ENCODE measurements at places on chromosomes 1 and 21.

GRCh38 chr1:232686346-232686745, 56.4 kb upstream of the SIPA1L2 start:
- DNase-seq, result no peak

- DNase-seq, result peak; percentile 44
Measured at GRCh38 chr1:158534496-158534895, 19.7 kb downstream of the OR6Y1 start.

- DNase-seq, result no peak
Measured at GRCh38 chr1:175793617-175794016, 50.2 kb upstream of the TNR start.

GRCh38 chr1:69661686-69662085, 94.0 kb downstream of the LRRC7 start:
- DNase-seq, result no peak

- DNase-seq, result peak; percentile 54
Measured at GRCh38 chr1:158496374-158496773, 24.4 kb downstream of the OR10R2 start.

GRCh38 chr1:116667575-116668105, at the start of gene IGSF3:
TSS of gene IGSF3 (minus strand) at chr1:116667733. CDS start at chr1:116666326, 1,407 bp downstream.
- peak; percentile 78 for DNase-seq

DNA sequence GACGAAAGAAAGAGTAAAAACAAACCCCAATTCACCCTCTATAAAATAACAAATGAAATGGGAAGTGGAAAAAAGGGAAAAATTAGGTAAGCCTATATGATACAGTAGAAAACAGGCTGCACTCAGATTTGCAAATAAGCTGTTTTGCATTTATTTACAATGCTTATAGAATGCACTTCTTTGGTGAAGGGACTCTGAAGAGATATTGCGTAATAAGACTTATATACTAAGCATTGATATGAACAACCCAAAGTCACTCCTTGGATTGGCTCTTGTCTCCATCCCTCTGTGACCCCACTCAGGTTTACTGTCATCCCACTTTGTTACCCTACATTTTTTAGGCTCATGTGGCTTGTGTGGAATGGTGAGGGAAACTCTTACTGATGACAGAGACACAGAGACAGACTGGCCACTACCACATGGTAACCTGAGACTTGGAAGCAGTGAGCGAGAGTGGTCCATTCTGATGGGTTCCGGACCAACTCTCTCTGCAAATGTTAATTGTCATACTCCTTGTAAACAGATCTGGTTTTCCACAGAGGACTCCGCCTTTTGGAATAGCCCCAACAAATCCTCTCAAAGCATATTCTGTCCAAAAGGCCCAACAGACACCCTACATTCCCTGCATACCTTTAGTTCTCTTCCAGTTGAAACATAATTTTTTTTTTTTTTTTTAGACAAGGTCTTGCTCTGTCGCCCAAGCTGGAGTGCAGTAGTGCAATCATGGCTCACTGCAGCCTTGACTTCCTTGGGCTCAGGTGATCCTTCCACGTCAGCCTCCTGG, 11.0 kb downstream of the GSTM5 start:
- no peak for DNase-seq

GRCh38 chr1:64934115-64934877, 32.1 kb downstream of the JAK1 start:
- no peak for DNase-seq

- no peak for DNase-seq
Measured at GRCh38 chr1:41683681-41684500, 199.4 kb upstream of the EDN2 start.

- no peak for DNase-seq
Measured at GRCh38 chr1:25472471-25472870, 41.8 kb downstream of the MACO1 start.

GRCh38 chr1:26170472-26170821, 739 bp downstream of the ZNF593 start:
- no peak for DNase-seq

GRCh38 chr1:194117582-194117981, 931.2 kb upstream of the B3GALT2 start:
- peak; percentile 32 for DNase-seq

DNA sequence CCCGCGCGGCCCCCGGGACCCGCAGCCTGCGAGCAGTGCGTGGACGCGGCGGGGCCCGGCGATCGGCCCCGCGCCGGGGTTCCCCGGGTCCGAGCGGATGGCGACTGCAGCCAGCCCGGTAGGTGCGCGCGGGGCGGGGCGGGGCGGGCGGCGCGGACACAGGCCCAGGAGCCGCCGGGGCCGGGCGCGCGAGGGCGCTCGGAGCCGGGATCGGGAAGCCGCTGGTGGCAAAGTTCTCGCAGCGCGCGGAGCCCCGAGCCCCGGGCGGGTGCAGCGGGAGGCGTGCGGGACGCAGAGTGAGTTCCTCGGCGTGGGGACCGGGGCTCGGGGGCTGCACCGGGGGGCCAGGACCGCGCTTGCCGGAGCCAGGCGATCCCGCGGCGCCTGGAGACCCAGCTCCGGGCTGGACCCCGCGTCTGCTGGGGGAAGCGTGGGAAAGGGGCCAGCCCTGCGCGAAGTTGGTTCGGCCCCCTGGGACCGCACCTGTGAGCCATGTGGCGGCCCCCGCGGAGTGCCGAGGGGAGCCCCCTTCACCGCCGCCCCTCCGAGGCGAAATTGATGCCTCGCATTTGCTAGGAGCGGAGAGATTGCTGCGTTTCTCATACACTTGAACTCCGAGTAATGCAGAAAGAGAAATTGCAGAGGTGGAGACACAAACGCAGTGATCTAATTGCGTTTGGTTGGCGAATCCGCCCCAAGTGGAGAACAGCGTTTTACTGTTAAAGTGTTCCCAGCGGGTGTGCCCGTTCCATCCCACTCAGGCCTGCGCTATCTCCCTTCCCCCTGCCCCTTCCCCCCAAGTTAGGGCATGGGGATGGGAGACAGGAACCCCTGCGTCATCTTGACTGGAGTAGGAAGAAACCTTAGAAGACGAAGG, 228.9 kb upstream of the TMEM51 start:
- DNase-seq, result no peak

DNA sequence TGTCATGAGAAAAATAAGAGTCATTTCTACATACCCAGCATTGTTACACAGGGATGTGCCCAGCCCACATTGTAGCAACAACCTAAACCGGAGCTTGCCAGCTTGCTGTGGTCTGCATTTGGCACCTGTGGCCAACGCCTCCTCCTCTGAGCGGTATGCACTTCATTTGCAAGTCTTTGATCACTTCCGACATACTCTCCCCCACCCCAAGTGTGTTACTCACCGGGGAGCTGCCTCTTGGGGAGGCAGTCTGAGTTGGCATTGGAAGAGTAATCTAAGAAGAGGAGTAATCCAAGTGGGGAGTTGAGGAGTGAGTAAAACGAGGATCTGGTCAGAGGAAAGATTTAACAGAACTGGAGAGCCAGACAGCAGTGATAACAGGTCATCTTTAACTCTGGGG, 3.8 kb downstream of the BCL9 start:
- no peak for DNase-seq

DNA sequence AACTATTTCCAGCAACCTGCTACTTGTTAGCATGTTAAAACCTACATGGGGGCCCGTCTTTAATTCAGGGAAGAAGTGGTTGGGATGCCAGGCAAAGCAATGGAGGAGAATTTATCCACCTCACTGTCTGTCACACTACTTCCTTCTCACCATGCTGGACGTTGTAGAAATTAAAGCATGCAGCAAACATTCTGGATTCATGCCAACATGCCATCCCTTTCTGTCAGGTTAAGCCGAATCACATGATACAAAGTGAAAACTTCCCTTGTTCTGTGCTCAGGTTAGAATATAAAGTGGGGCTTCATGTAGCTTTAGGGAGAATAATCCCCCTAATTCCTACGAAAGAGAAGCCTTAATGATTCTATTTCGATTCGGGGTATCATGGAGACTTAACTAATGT, 95.5 kb downstream of the ERG start:
- DNase-seq, result no peak

DNA sequence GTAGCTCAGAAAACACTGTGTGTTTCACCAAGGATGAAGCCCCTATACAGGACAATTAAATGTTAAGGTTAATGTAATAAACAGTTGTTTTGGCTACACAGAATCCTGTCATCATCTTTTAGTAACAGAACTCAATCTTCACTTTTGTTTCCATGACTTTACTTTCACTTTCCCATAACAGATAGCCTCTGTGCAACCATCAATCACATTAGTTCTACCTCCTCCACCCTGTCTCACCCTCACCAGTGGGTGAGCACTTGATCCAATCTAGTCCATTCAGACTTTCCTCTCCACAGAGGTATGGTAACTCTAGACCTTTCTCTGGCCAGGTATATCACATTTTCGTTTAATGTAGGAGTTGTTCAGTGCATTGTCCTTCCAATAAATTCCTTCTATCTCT, 1018.5 kb downstream of the ADGRL2 start:
- DNase-seq, result peak; percentile 5

DNA sequence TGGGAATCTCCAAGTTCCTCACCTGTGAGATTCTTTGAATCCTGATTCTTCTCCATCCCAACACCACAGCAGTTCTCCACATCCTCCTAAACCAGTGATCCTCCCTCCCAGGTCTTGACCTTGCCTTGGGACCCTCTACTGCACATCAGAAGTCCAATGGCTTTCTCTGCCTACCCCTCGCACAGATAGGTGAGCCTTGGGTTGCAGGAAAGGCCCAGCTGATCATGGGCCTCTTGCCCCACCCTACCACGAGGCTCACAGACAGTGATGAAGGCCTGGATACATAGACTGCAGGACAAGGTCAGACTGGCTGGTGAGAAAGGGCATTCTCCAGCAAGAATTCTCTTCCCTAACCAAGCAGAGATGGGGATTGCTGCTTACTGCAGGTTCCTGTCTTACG, 825 bp downstream of the FABP3 start:
- DNase-seq, result no peak

- DNase-seq, result no peak
Measured at GRCh38 chr1:115302390-115302961, 35.6 kb downstream of the NGF start.

DNA sequence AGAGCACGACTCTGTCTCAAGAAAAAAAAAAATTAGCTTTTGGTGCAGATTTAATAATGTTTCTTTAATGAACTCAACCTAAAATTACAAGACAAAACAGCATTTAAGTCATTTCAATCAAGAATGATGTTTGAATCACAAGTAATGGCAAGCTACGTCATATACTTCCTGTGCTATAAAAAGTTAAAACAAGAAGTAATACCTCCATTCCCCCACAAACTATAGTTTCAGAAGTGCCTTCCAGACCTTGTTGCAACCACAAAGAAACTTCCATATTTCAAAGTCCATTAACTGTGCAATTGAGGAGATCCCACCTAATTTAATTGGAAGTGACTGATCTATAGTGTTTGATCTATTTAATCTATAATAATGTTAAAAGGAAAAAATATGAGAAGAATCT, 15.1 kb downstream of the NRDC start:
- no peak for DNase-seq

- peak; percentile 6 for DNase-seq
Measured at GRCh38 chr1:64199154-64199553, 4.3 kb upstream of the UBE2U start.

GRCh38 chr1:113608399-113608798, 150.9 kb downstream of the PHTF1 start:
- DNase-seq, result no peak

GRCh38 chr1:181120924-181121323, 32.4 kb downstream of the IER5 start:
- no peak for DNase-seq

GRCh38 chr1:31934706-31935629, 3.2 kb downstream of the PTP4A2 start:
- peak; percentile 51 for DNase-seq
